ENCODE measurements at places on chromosomes 7 and 10.

- DNase-seq: peak; percentile 64
Measured at GRCh38 chr10:119199231-119199992, 8.0 kb upstream of the GRK5 start.

GRCh38 chr10:103049237-103049636 lies 131.1 kb downstream of the CNNM2 start:
- no peak for DNase-seq

DNA sequence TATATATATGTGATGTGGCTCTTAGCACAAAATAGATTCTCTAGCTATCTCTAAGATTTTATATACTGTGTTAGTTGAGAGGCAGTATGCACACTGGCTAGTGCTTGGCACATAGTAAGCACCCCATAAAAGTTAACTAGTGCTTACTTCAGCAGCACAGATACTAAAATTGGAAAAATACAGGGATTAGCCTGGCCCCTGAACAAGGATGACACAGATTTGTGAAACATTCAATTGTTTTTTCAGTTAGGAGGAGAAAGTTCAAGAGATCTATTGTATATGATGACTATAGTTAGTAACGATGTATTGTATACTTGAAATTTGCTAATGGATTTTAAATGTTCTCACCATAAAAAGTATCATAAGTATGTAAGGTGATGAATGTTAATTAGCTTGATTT lies 78.3 kb upstream of the LRRC17 start:
- no peak for DNase-seq

- DNase-seq: no peak
Measured at GRCh38 chr10:121087688-121088087, 236.5 kb downstream of the WDR11 start.

DNA sequence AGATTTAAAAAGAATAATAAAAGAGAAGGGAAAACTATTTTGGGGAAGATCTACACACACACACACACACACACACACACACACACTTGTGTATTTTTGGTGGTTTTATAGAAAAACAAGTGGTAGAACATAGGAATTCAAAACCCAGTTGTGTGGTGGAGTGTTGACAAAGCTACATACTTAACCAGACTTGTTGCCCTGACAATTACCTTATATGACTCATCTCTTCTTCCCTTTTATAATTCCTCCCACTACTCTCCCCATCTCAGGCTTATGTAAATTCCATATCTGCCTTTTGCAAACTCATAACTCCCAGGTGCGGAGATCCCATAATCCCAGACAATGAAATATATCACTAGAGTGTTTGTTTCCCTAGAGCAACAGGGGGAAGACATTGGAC lies 873.7 kb downstream of the NXPH1 start:
- no peak for DNase-seq
